ENCODE measurements at places on chromosomes 7 and 10.

- peak; percentile 59 for DNase-seq
Observed at GRCh38 chr10:24706479-24707118, 17.1 kb downstream of the ARHGAP21 start.

DNA sequence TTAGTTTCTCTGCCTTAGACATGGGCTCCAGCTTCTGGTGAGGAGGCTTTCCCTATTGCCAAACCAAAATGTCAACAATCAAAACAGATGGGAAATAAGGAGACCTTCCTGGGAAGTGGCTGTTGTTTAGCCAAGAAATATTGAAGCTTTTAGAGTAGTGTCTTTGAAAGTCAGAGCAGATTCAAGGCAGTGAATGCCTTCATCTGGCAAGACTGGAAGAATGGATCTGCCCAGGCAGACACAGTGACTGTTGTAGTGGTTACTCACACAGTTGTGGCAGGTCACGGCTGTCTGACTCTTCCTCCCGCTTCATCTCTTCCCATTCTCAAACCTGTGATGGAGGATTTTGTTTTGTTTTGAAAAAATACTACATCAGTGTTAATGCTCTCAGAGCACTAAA is 154.1 kb upstream of the ADO start:
- DNase-seq: no peak

GRCh38 chr7:73769481-73770001 is 529 bp downstream of the CLDN3 start:
- no peak for DNase-seq

DNA sequence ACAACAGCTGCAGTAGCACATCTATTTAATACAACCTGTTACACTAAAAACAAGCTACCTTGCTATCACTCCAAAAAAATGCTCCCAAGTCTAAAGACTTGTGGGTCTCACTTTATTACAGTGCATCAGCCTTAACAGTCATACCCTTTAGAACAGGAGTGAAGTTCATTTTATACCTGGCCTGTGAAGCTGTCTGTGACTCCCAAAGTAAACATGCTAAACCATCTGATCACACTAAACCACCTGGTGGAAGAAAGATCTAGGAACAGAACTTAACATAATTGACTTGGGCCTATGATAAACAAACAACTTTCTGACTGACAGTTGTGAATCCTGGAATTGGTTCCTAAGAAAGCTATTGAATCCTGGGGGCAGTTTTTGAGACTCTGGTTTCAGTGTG is 80.9 kb upstream of the ATP6V0A4 start:
- peak; percentile 68 for DNase-seq

GRCh38 chr7:45176886-45177731 is 19.5 kb downstream of the RAMP3 start:
- no peak for DNase-seq

DNA sequence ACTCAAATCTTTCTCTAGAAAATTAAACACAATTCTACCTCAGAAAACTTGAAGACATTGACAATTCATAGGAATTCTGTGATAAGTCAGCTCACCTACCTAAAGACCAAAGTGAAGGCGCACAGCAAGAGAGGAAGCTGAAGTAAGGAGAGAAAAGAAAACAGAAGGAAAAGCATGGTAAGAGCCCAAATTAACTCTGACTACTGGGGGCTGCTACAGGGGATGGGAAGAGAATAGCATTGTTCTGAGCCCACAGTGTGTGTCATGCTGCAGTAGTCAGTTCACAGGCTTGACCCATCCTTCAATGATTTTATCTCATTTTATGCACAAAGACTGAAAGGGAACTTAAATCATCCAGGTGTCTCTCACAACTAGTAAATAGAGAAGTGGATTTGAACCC is 111.3 kb downstream of the PTEN start:
- no peak for DNase-seq

GRCh38 chr7:52863652-52864051 is 171.8 kb upstream of the POM121L12 start:
- no peak for DNase-seq

- DNase-seq: peak; percentile 22
Observed at GRCh38 chr10:20858292-20859124, 38.6 kb downstream of the NEBL start.

DNA sequence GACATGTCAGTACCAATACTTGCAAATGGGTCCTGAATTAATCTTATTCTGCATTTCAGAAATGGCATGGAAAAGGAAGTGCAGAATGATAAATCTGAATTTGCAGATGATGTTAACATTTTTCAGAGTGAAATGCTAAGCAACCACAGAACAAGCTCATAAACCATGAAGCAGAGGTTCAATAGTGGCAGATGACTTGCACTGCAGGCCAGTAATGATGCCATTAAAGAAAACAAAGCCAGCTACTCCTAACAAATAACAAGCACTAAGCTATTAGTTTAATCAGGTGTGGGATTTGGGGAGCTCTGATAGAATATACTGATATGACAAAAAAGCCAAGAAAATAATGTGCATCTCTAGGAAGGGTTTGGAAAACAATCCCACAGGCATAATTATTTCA is 85.4 kb downstream of the FAM13C start:
- DNase-seq: no peak

DNA sequence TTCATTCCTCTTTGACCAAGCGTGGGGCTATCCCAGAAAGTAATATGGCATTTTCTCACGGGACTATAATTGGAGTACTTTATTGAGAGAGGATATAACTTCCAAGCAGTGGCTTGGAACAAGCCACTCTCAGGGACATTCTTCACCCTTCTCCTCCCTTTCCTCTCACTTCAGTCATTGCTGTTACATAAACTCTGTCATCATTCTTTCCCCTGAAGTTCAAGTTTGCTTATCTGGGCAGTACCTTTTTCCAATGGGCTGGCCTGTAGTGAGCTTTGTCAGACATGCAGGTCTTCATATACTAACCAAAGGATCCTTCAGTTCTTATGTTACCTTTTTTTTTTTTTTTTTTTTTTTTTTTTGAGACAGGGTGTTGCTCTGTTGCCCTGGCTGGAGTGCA is 58.7 kb upstream of the KMT2E start:
- no peak for DNase-seq

- no peak for DNase-seq
Observed at GRCh38 chr10:69649786-69650550, 19.9 kb downstream of the FAM241B start.

- no peak for DNase-seq
Observed at GRCh38 chr7:149724661-149725425, 48.5 kb downstream of the ZNF467 start.

DNA sequence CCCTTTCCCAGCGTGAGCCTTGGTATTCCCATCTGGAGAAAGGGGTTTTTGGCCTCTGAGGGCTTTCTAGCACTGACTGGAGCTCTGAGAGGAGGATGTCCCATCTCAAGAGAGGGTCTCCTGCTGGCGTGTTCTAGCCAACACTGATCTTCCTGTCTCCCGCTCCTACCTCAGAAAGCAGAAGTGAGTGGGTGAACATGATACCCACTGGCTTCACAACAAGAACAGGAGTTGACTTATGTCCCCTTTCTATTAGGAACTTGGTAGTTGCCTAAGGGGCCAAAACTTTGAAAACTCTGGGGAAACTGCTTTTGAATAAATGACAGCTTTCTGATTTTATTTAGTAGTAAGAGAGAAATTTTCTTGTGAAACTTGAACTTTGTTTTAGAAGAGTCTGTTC is 113.1 kb upstream of the ADCY1 start:
- DNase-seq: no peak

DNA sequence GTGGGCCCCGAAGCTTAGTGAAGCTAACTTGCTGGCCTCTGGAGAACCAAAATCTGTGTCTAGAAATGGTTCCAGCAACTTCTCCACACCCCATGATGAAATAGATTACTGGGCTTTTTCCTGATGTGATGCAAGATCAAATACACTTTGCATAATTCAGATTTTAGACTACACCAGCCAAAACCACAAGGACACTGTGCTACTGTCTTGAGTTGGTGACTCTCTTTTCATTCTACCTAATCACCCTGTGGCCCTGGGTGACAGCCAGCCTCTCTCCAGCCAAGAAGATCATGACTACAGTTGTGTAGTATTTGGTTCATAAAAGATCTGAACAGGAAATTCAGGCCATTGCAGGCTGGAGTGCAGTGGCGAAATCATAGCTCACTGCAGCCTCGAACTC is 22.2 kb downstream of the AZGP1 start:
- DNase-seq: no peak

DNA sequence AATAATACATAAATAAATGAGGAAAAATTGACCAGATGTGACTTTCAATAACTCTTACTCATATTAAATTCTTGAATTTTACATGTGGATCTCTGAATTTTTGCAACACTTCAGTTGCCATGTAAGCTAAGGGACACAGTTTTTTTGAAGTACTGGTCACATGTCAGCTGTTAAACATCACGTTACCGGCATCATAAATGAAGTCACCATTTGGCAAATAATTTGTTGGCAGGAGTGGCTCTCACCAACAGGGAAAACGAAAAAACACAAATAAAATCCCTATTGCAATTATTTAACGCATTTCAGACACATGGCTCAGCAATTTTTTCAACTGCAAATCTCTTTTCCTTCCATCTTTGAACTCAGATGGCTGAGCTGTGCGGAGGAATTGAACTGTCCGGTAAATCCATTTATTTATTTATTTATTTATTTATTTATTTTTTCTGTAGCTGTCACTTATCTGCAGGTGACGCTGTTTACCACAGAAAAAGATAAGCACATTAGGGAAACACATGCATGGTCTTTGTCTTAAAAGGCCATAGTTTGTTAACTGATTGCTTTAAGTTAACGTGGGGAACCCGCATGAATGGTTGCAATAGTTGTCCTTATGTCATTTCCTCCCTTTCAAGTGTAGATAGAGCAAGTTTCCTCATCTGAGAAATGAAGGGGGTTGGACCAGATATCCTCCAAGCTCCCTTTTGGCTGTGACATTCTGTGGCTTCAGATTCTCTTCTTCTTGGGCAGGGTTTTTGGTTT is 64.7 kb upstream of the JAZF1 start:
- DNase-seq: no peak

DNA sequence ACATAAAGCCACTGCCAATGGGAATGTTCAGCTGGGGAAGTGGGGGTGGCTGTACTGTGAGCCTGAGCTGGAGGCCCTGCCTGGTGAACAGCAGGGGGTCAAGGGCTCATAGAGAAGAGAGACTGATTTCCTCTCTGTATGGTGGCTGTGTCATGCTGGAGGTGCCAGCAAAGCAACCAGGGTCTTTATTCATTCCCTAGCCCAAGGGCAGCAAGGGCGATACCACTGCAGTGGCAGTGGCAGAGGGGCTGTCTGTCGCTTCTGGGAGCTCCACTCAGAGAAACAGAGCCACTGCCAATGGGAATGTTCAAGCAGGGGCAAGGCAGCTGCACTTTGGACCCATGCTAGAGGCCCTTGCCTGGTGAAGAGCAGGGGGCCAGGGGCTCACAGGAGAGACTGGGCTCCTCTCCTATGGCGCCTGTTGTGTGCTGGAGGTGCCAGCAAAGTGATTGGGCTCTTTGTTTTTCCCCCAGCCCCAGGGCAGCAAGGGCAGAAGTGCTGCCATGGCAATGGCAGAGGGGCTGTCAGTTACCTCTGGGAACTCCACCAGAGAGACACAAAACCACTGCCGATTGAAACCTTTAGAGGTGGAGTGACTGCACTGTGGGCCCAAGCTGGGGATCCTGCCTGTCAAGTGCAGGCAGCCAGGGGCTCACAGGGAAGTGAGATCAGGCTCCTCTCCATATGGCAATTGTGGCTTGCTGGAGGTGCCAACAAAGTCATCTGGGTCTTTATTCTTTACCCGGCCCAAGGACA is 545.1 kb downstream of the SH2D4B start:
- no peak for DNase-seq

DNA sequence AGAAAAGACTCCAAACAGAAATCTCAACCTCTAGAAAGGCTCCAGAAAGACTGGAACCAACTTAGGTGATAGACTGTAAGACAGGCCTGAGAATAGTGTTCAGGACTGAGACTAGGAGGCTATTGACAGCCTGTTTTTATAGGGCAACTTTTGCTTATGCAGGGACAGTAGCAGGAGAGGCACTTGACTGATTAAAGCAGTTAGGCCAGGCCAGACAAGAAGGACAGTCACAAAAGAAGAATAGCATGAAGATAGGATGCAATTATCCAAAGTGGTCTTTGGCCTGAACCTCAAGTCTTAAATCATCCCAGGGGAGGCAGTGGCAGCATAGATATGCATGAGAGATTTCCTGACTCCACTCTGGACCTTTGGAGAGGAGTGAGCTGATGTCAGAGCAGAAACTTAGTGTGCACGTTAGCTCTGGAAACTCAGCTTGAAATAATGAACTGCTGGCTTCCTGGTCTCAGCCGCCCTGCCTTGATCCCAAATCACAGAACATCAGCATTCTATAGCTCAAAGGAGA is 290.6 kb downstream of the SORCS3 start:
- no peak for DNase-seq

DNA sequence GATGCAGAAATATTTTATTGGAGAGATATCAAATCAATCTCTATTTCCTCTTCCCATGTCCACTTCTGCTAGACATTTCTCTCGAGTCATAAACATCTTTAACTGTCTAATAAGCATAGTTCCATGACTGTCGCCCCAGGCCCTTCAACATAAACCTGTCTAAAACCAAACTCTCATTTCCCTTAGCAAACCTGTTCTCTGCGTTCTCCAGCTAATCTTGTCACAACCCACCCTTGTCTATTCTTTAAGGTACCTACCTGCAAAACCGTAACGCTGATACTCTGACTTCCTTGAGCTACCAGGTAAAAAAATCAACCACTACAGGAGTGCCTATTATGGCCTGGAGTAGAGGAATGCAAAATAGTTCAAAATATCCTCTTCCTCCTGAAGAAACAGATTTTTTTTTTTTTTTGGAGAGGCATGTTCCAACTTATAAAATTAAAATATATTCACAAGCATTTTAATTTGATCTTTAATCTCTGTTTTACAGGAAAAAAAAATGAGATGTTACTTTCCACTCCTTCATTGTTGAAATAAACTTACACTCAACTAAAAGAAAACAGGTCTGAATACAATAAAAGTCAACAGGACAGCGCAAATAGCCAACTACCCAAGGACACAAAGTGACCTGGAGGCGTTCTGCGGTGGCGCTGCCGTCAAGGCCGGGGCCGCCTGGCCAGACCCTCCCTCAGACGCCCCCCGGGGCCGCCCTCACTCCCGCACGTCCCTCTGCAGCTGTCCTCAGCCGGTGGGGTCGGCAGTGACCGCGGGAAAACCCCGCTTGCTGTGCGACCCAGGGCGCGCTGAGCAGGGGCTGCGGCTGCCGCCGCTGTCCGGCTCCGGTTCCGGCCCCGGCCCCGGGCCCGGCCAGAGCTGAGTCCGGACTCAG is 765 bp downstream of the SLC25A40 start:
- DNase-seq: peak; percentile 24

DNA sequence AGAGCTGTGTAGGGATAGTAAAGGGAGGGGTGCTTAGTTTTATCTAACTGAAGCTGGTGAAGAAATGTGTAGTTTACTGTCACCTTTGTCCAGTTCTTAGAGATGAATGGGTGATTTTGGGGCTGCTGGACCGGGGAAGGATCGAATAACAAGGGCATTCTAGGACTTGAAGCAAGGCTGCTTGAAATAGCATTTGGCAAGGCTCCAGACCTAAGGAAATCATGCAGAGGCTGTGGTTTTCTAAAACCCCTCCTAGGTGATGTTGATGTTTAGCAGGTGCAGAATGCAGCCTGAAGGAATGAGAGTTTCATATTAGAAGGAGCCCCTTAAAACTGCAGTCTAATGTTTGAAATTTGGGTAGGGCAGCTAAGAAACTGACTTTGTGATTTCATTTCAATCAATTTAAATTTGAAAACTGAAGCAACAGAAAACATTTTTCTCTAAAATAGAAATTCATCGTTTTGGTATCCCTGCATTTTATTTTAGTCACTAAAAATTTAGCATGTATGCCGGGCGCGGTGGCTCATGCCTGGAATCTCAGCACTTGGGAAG is 68.5 kb downstream of the TET1 start:
- no peak for DNase-seq
